Activated CD4-positive, alpha-beta memory T cell treated with anti-CD3 and anti-CD28 coated beads, Interleukin-2, amount 10 ng/mL, durations not matched to agents 7 days and 5 days (primary cell): ENCODE measurements at places on chromosomes 5 and 9. TPM values are rescaled to one million over a fixed set of nuclear protein-coding genes. Genes with fewer than 3 reads are reported as not detected.

Gene EDIL3
- total RNA-seq = not detected

Gene ATP10B
- not detected for total RNA-seq

Gene SHISAL2B
- total RNA-seq = not detected

Gene CHD1
- 45.4 TPM for total RNA-seq

Gene ADAMTS2
- total RNA-seq = not detected

Gene RPS23
- 1,639 TPM for total RNA-seq

Gene OTP
- total RNA-seq = not detected

Gene FGF1
- total RNA-seq = not detected

GRCh38 chr5:180323160-180323559 lies 30.0 kb downstream of the GFPT2 start:
- DNase-seq = no peak
- H3K4me1 ChIP-seq = no peaks in the 10 kb centered on the region
- peaks cover 3% of the 10 kb centered on the region for H3K27me3 ChIP-seq

GRCh38 chr5:112025757-112026156 lies 268.8 kb upstream of the NREP start:
- H3K4me3 ChIP-seq = no peak overlapping the region
- DNase-seq = no peak
- H3K36me3 ChIP-seq = no peaks in the 10 kb centered on the region
- H3K4me1 ChIP-seq = no peaks in the 10 kb centered on the region

GRCh38 chr5:154559398-154560276 lies 81.6 kb upstream of the HAND1 start:
- H3K4me3 ChIP-seq = no peak overlapping the region
- no peak for DNase-seq
- H3K27ac ChIP-seq = no peak overlapping the region
- H3K4me1 ChIP-seq = no peaks in the 10 kb centered on the region

- DNase-seq = no peak
- no peaks in the 10 kb centered on the region for H3K36me3 ChIP-seq
- no peaks in the 10 kb centered on the region for H3K4me1 ChIP-seq
- H3K27me3 ChIP-seq = no peaks in the 10 kb centered on the region
- H3K27ac ChIP-seq = no peak overlapping the region
- H3K4me3 ChIP-seq = no peak overlapping the region
Measured at GRCh38 chr9:108766626-108767161, 89.1 kb downstream of the ACTL7B start.

- H3K27ac ChIP-seq = no peak overlapping the region
- H3K4me3 ChIP-seq = no peak overlapping the region
Measured at GRCh38 chr9:27633764-27634163, 60.5 kb upstream of the C9orf72 start.

GRCh38 chr5:174151599-174152181 lies 106.2 kb downstream of the NSG2 start:
- no peak overlapping the region for H3K4me3 ChIP-seq
- H3K27me3 ChIP-seq = no peaks in the 10 kb centered on the region
- no peaks in the 10 kb centered on the region for H3K4me1 ChIP-seq
- no peak for DNase-seq
- H3K27ac ChIP-seq = no peak overlapping the region
- H3K36me3 ChIP-seq = no peaks in the 10 kb centered on the region

DNA sequence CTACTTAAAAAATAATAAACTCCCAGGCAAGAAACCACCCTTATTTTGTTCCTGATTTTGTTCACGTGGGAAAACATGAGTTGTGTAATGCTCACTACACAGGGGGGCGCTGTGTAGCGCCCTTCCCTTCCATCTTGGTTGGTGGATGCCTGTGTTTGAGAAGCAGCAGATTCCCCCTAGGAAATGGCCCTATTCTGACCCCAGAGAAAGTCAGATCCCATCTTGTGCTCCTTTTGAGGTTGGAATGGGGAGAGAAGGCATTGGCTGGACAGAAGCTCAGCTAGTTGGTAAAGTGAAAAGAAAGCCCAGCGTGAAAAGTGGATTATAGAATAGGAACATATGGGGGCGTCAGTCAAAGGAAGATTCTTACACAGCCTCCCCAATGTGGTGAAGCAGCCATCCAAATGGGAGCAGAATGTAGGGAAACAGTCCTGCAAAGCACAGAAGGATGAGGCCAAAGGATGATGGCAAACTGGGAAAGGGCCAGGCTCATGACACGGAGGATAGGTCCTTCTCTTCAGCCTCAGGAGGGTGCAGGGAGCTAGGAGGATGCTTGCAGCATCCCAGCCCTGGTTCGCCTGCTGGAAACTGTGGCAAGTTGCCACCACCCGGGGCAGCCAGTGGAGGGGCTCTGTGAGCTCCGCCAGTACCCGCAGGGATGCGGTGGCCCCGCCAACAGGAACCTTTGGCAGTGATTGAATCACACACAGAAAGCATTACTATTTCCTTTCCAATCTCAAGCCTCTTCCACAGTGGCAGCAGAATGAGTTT lies 314.2 kb upstream of the DAP start:
- H3K36me3 ChIP-seq = no peaks in the 10 kb centered on the region
- DNase-seq = no peak
- H3K4me3 ChIP-seq = no peak overlapping the region
- H3K27me3 ChIP-seq = peaks cover 2% of the 10 kb centered on the region
- H3K4me1 ChIP-seq = no peaks in the 10 kb centered on the region

GRCh38 chr5:12245429-12245828 lies 341.2 kb upstream of the CTNND2 start:
- no peaks in the 10 kb centered on the region for H3K36me3 ChIP-seq
- H3K4me1 ChIP-seq = no peaks in the 10 kb centered on the region
- no peak for DNase-seq
- no peak overlapping the region for H3K4me3 ChIP-seq

DNA sequence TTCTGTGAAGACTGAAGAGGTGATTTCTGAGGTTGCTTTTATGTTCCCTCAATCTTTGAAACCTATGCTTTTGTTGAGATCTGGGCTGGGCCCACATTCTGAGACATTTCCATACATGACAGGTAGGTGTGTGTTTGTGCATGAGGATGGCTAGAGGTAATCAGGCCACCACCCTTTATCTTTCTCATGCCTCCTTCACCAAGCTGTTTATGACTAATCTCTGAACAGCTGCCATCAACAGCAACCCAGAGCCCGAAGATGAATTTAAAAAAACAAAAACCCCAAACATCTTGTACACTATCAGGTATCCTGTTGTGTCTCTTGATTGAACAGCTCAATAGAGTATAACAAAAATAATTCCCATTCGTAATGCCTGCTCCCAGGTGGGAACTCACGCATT lies 12.6 kb upstream of the C5orf46 start:
- H3K4me1 ChIP-seq = no peaks in the 10 kb centered on the region
- no peak for DNase-seq
- H3K27ac ChIP-seq = no peak overlapping the region
- H3K4me3 ChIP-seq = no peak overlapping the region
- H3K27me3 ChIP-seq = no peaks in the 10 kb centered on the region
- no peaks in the 10 kb centered on the region for H3K36me3 ChIP-seq
